Umbilical cord (tissue), 2 donors: ENCODE measurements at places on chromosomes 4 and X.

DNA sequence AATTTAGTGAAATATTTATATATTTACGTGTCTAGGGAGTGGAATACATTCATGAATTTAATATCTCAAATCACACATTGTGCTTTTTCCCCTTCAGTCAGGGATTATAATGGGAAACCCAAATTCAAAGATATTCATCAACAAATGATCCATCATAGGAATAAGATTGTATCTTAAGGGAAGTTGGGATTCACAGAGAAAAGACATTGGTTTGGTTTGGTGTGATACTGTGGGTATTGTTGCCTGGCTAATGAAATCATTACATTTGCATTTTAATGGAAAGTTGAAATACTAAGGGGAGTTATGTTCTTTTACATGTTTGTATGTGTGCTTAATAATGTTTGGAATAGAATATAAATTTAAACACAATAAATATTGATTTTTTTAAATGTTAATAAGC, 1.7 kb downstream of the TET2 start:
- DNase-seq = no peak

DNA sequence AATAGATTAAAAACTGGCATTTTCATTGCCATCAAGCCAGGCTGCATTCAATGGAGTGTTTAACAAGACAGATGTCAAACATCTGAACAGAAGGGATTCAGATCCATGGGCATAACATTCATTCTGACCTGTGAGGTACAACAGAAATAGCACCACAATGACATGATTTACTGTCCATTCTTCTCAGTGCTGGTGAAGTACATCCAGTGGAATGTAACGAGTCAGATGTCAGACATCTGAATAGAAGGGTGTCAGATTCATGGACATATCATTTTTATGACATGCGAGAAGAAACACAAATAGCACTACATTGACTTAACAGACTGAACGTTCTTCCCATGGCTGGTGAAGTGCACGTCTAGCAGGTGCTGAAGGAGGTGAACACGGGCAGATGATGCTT, 186.4 kb downstream of the PPP4R3C start:
- DNase-seq = no peak

DNA sequence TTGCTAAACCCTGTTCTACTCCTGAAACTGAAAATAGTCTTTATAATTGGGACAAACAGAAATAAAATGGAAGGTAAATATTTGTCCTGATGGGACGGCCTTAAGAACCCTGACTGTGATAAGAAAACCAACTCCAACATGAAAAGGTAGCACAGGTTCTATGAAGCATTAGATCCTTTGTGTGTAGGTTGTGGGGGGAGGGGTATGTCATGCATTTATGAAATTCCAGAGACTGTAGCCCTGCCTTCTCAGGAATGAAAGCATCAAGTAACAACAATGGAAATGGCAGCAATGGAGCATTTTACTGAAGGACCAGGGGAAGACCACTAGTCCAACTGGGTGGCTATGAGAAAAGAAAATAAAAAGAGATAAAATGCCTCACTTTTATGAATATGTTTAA, 23.9 kb downstream of the CXXC4 start:
- DNase-seq = no peak

- DNase-seq = no peak
Observed at GRCh38 chr4:17765514-17766286, 15.7 kb downstream of the FAM184B start.

DNA sequence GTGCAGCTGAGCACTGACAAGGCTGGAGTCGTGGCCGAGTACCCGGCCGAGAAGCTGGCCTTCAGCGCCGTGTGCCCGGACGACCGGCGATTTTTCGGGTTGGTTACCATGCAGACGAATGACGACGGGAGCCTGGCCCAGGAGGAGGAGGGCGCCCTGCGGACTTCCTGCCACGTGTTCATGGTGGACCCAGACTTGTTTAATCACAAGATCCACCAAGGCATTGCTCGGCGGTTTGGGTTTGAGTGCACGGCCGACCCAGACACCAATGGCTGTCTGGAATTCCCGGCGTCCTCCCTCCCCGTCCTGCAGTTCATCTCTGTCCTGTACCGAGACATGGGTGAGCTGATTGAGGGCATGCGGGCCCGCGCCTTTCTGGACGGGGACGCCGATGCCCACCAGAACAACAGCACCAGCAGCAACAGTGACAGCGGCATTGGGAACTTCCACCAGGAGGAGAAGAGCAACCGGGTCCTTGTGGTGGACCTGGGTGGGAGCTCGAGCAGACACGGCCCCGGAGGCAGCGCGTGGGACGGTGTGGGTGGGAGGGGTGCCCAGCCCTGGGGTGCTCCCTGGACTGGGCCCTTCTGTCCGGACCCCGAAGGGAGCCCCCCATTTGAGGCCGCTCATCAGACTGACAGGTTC, 24.3 kb downstream of the RGS12 start:
- no peak for DNase-seq

DNA sequence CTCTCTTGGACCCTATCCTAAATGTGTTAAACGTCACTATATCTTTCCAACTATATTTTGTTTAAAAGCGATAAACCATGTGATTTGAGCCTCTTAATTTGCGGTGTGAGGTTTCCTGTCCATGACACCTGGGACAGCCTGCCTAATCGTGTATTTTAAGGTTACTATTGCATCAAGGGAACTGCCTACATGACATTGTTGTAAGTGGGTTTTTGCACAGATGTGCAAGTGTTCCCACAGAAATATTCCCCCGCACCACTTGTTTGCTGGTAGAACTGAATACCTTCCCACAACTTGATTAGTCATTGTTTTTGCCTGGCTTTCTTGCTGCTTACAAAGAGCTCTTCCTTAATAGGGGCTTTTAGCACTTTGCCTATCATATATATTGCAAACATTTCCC, 5.1 kb upstream of the FAM184B start:
- DNase-seq = no peak

DNA sequence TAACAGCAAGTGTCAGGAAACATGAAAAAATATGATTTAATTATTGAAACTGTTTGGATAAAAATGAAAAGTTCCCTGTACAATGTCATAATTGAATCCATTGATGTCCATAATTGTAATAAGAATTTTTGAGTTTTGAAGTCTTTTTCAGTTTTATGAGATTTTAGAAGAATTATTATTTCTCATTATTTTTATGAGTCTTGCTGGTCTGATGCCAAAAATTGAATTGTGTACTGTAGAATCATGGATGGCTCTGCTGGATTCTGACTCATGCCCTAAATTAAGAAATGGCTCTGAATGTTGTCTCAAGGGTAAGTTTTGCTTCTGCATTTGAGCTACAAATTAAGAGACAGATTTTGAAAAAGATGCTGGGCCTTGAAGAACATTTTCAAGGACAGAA, 132.8 kb upstream of the MAP9 start:
- DNase-seq = peak; percentile 77

- DNase-seq = no peak
Observed at GRCh38 chr4:58587856-58588255, 1477.7 kb upstream of the IGFBP7 start.
